Upper lobe of right lung (tissue), 1 donor: ENCODE measurements at places on chromosomes 1 and 21.
A peak's percentile ranks its signal among the peaks of the same experiment; 100 is the strongest.

GRCh38 chr1:245807954-245808719 is 653.4 kb downstream of the KIF26B start:
- DNase-seq: peak; percentile 87

DNA sequence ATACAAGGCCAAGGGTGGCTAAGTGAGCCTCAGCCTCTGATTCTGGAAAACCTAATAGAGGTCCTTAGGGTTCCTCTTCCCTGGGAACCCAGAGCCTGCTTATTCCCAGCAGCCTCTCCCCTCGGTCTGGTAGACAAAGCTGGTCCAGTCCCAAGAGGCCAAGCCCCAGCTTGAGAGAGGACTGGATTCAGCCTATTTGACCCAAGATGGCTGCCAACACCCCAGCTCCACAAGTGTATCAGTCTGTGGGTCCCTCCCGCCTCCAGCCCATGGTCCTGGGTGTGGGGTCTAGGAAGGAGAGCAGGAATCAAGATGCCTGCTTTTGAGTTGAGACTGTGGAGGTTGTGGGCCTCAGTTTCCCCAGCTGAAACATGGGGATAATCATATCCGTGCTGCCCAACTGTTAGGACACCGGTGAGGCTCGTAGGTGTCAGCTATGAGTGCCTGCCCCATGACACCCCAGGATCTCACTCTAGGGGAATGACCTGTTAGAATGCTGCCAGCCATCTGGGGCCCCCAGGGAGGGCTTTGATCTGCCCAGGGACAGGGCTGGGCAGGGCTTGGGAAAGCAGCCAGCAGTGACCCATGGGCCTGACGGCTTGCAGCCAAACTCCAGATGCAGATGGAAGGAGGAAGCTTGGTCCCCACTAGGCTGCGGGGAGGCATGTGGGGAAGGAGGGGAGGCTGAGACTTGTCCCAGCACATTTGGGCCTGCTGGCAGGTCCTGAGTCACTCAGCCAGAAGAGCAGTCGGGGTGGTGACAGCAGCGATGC is 45.4 kb downstream of the NUAK2 start:
- no peak for DNase-seq

GRCh38 chr1:39098546-39099250 is 72.5 kb downstream of the NDUFS5 start:
- peak; percentile 71 for DNase-seq

DNA sequence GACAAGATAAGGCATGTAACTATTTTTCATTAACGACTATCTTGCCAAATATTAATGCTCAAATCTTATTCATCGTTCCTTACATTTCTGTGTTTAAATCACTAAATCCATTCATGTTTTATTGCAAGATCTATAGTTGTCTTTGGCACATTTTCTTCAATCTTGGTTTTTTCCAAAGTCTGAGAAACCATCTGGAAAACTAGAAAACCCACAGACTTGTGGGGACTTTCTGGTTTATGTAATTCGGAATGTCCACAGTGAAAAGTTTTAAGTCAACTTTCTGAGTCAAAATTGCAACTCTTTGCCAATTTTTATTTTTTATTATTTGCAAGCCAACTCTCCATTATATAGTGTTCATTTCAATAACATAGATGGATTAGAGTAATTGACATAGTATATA is 520.8 kb upstream of the ADAMTS5 start:
- no peak for DNase-seq

- DNase-seq: no peak
Observed at GRCh38 chr1:32413507-32414185, 19.4 kb upstream of the BSDC1 start.

DNA sequence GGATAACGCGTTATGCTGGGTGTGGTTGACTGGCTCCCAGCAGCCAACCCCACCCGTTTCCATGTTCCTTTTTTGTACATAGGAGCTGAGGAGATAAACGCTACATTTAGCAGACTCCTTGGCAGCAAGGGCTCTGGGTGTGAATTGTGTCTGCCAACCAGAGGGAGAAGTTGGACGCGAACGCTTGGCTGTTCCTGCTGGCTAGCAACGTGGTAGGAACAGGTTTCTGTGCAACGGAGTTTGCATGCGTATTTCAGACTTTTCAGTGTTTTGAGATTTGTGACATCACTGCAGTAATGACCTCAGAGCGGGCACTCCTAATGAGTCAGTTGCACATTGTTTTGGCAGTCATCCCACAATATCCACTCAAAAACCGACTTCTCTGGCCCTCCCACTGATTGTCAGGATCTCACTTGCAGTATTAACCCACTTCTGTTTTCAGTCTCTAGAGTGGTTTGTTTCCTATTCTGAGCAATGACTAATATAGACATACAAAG is 98.7 kb upstream of the RGS1 start:
- no peak for DNase-seq

DNA sequence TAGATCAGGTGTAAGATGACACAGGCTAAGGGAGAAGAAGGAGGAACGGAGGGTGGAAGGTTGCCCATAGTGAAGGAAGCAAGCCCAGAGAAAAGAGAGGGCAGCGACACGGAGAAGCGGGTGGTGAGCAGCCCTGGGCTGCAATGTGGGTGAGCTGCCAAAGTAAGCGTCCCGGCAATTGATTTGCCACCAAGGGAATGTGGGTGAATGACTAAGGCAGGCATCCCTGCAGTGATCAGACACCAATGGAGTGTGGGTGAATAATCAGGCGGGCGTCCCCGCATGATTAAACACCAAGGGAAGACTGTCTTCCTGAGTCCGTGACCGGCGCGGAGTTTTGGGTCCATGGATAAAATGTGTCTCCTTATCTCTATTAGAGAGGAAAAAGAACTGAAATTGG is 79.6 kb downstream of the UCHL5 start:
- DNase-seq: no peak

DNA sequence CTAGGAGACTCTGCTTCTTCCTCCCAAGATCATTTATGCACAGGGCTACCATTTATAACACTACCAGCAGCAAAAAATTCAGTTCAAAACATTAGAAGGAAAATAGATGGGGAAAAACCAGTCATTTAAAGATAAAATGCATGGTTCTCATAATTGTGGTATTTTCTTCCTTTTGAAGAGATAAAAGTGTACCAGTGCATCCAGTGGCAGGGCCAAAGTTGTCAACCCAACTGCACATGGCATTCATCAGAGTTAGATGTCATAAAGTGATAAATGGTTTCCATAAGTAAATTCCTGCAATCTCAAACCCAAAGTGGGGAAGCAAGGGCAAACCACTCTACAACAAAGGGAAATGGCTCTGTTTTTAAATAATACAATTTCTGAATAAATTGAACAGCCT is 119.1 kb upstream of the DMRTA2 start:
- no peak for DNase-seq

GRCh38 chr1:89734442-89734841 is 86.4 kb upstream of the LRRC8D start:
- DNase-seq: no peak

GRCh38 chr1:18819203-18819602 is 40.3 kb downstream of the TAS1R2 start:
- DNase-seq: no peak

GRCh38 chr1:183989078-183989577 is 48.4 kb downstream of the COLGALT2 start:
- no peak for DNase-seq
